Temporal lobe (tissue), 4 donors: ENCODE measurements at places on chromosomes 16 and 17. TPM values are rescaled to one million over a fixed set of nuclear protein-coding genes. Genes with fewer than 3 reads are reported as not detected.

CLDN7 gene
- total RNA-seq = 0.49 TPM

APOH gene
- not detected for total RNA-seq

PLCD3 gene
- 3.9 TPM for total RNA-seq

SLC16A5 gene
- total RNA-seq = 0.98 TPM

WNK4 gene
- 0.74 TPM for total RNA-seq
